CD4-positive, CD25-positive, alpha-beta regulatory T cell (primary cell): ENCODE measurements at places on chromosomes 4 and X.

- peaks cover 6% of the 10 kb centered on the region for H3K4me1 ChIP-seq
- H3K27me3 ChIP-seq = no peaks in the 10 kb centered on the region
- peaks cover 45% of the 10 kb centered on the region for H3K36me3 ChIP-seq
- H3K27ac ChIP-seq = no peak overlapping the region
- no peak for DNase-seq
Observed at GRCh38 chr4:3239998-3240920, 8.7 kb upstream of the MSANTD1 start.

- H3K36me3 ChIP-seq = no peaks in the 10 kb centered on the region
- H3K27me3 ChIP-seq = no peaks in the 10 kb centered on the region
- H3K4me3 ChIP-seq = no peak overlapping the region
- DNase-seq = no peak
- H3K27ac ChIP-seq = no peak overlapping the region
Observed at GRCh38 chrX:110667706-110668105, 127.9 kb downstream of the CHRDL1 start.

DNA sequence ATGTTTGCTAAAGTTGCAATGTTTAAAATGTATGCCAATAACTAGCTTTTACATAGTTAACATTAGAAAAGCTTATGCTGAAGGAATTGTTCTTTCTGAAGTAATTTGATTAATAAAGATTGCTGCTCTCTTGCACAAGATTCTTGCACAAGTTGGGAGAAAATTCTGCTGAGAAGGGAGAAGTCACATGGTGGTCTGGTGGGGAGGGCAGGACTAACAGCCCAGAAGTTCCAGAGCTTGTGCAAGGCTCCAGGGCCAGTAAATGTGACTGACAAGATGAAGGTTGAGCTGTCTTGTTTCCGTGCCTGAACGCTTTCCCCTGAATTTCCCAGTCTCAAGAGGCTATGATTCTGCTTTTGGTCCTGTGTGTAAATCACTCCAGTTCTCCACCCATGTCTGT, 112.9 kb upstream of the VCX start:
- no peak for DNase-seq
- no peaks in the 10 kb centered on the region for H3K4me1 ChIP-seq
- no peaks in the 10 kb centered on the region for H3K36me3 ChIP-seq
- no peak overlapping the region for H3K27ac ChIP-seq
- H3K4me3 ChIP-seq = no peak overlapping the region

DNA sequence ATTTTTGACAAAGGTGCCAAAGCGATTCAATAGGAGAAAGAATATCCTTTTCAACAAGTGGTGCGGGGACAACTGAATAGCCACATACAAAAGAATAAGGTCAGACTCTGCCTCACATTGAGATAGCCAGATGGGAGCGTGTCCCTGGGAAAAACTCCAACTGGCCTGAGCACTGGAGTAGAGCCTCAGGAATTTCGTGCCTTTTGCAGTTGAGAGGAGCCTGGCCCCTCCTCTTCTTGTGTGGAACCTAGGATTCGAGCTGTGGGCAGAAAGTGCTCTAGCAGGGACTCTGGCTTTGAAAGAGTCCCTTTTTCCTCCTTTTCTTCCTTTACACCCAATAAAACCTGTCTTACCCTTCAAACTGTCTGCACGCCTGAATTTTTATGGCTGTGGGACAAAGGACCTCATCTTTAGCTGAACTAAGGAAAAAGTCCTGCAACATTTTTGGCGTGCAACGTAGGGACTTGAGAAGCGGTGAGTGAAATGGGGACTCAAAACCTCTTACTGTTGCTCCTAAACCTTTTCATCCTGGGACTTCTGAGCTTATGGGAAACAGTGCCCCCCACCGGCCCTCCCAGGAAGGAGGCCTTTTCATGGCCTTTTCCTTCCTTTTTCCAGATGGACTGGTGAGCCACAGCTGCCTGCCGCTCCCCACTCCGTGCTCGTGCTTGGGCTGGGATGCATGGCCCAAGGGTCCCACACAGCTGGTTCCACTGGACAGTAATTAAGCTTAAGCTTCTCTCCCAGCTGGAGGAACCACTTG, 68.6 kb downstream of the BMP15 start:
- H3K4me3 ChIP-seq = no peak overlapping the region
- H3K27ac ChIP-seq = no peak overlapping the region
- no peaks in the 10 kb centered on the region for H3K36me3 ChIP-seq
- H3K4me1 ChIP-seq = no peaks in the 10 kb centered on the region
- H3K27me3 ChIP-seq = no peaks in the 10 kb centered on the region
- no peak for DNase-seq

DNA sequence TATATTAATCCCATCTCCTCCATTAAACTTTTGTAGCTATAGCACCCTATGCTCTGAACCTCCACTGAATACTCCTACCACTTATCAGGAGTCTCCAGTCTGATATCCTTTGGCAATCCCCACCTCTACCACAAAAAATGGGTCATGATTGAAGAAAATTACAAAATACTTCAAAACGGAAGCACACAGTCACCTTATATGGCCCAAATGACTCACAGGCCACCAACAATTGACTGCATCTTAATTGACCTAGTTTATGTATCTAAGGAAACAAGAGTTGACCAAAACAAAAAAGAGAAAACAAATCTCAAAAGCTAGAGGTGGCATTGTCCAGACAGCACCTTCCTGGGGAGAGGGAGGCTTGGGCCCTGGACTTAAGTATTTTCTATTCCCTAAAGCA, 120.0 kb upstream of the DIAPH2 start:
- no peak overlapping the region for H3K4me3 ChIP-seq
- DNase-seq = no peak
- H3K27me3 ChIP-seq = no peaks in the 10 kb centered on the region
